ENCODE measurements at places on chromosomes 12 and 14. TPM values are rescaled to one million over a fixed set of nuclear protein-coding genes. Genes with fewer than 3 reads are reported as not detected.

TUNAR gene
- total RNA-seq = 0.50 TPM

CLEC14A gene
- total RNA-seq = not detected

LTBP2 gene
- total RNA-seq = 196 TPM

DNA sequence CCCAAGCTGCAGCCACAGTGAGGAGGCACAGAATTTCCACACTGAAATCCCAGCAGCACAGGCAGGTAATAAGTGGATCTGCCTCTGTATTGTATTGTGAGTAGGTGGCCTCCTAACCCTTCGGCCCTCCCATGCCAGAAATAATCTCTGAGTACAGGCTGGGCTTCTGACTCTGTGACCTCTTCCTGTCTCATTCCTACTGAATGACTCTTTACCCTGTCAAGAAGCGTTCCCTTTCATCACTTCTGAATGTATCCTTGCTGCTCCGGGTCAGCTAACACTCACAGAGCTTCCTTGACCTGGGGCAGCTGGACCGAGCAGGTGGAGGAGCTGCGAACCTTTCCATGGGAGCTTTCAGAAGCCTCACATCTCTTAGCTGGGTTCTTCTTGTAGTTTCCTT, 119.6 kb downstream of the SLC8A3 start:
- no peak for DNase-seq

GRCh38 chr12:30640392-30640791, 55.3 kb downstream of the IPO8 start:
- no peak for DNase-seq

DNA sequence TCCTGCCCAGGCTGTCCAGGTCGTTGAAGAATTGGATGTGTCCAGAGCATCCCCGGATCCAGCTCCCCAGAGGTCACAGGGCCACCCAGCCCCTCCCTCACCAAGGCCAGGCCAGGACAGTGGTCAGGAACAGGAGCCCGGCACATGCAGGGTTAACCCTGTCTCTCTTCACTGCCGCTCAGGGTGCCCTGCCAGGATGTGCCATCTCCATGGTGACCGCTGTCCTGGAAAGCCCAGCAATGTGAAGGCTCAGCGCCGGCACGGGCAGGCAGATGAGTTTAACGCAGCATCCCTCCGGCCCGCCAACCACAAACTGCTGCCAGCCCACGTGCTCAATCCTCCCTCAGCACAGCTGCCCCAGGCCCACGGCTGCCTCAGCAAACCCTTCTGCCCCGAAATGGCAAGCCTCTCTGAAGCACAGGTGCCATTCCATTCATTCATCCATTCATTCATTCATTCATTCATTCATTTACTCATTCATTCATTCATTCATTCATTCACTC, 4.4 kb downstream of the TMEM179 start:
- no peak for DNase-seq

DNA sequence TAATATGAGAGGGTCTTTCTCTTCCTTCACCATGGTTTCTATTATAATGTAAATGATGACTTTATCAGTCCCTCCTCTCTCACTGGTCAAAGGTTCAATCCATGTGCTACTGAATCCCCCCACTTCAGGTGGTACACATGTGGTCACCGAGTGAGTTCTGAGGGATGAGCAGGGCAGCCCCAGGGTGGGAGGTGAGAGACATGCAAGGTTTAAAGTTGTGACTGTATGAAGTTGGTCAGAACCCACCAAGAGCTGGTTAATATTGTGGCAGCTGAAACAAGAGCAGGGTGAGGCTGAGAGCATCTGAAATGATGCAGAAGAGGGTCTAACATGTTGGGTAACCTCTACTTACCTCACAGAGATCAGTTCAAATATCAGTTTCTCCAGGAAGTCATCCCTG, 444.7 kb upstream of the FBXO33 start:
- no peak for DNase-seq

Data from astrocyte (in vitro differentiated cells and primary cell).